Right cardiac atrium (tissue), 5 donors: ENCODE measurements at places on chromosomes 1 and 21. TPM values are rescaled to one million over a fixed set of nuclear protein-coding genes. Genes with fewer than 3 reads are reported as not detected.

Gene S100A7
- not detected for polyA plus RNA-seq

Gene PADI3
- not detected for polyA plus RNA-seq

Gene SPATA6
- 2.4 TPM for polyA plus RNA-seq

Gene ARHGEF16
- polyA plus RNA-seq: 1.4 TPM

Gene LRRC53
- polyA plus RNA-seq: not detected

Gene DDR2
- polyA plus RNA-seq: 12.8 TPM

Gene MYCL
- polyA plus RNA-seq: 0.23 TPM

Gene IFNAR1
- 9.6 TPM for polyA plus RNA-seq

Gene IFNLR1
- polyA plus RNA-seq: 3.4 TPM

Gene CFAP141
- not detected for polyA plus RNA-seq

Gene BRDT
- not detected for polyA plus RNA-seq

Gene LRRC71
- 0.18 TPM for polyA plus RNA-seq

Gene LCE3D
- polyA plus RNA-seq: not detected

Gene C8A
- not detected for polyA plus RNA-seq

Gene ADGRL4
- 9.9 TPM for polyA plus RNA-seq

Gene AMY1C
- polyA plus RNA-seq: not detected

Gene ZZZ3
- polyA plus RNA-seq: 9.3 TPM

Gene TMPRSS2
- 0.05 TPM for polyA plus RNA-seq

Gene PDZK1
- polyA plus RNA-seq: 0.27 TPM

Gene ALX3
- polyA plus RNA-seq: 0.07 TPM

Gene LAMB3
- 4.9 TPM for polyA plus RNA-seq

Gene ZNHIT6
- 7.7 TPM for polyA plus RNA-seq

Gene ZNF695
- polyA plus RNA-seq: 0.05 TPM

Gene HFM1
- polyA plus RNA-seq: 1.00 TPM

Gene HAPLN2
- polyA plus RNA-seq: 2.0 TPM

Gene CYP4A11
- not detected for polyA plus RNA-seq

Gene TEX38
- polyA plus RNA-seq: 0.14 TPM

Gene DYRK3
- polyA plus RNA-seq: 17.0 TPM

Gene EFNA1
- 28.8 TPM for polyA plus RNA-seq

Gene RGS2
- polyA plus RNA-seq: 56.4 TPM

Gene NBPF9
- 4.8 TPM for polyA plus RNA-seq

Gene RAD54L
- 0.16 TPM for polyA plus RNA-seq

Gene SERINC2
- 2.5 TPM for polyA plus RNA-seq

Gene CRP
- 0.18 TPM for polyA plus RNA-seq

Gene C1orf94
- polyA plus RNA-seq: not detected

Gene CHODL
- 1.7 TPM for polyA plus RNA-seq

Gene LDLRAP1
- 6.0 TPM for polyA plus RNA-seq

Gene C1QA
- polyA plus RNA-seq: 51.4 TPM
